ENCODE measurements at places on chromosomes 12 and 14.

- DNase-seq, result peak; percentile 86
Measured at GRCh38 chr14:55430024-55430690, 10.3 kb downstream of the TBPL2 start.

DNA sequence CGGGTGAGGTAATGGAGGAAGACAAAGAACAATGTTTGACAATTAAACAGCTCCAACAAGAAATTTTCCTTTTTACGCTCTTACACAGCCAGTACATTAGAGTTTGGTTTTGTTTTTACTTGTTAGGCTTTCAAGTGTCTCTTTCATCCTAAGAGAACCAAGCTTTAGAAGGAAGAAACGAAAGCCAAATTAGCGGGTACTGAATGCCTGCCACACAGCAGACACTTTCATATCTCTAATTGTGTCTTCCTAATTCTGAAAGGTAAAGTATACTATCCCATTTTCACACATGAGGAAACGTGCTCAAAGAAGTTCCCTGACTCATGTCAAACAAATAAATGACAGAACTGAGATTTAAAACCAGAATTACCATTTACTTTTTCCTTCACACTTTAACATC is 65.0 kb downstream of the CDK17 start:
- no peak for DNase-seq

DNA sequence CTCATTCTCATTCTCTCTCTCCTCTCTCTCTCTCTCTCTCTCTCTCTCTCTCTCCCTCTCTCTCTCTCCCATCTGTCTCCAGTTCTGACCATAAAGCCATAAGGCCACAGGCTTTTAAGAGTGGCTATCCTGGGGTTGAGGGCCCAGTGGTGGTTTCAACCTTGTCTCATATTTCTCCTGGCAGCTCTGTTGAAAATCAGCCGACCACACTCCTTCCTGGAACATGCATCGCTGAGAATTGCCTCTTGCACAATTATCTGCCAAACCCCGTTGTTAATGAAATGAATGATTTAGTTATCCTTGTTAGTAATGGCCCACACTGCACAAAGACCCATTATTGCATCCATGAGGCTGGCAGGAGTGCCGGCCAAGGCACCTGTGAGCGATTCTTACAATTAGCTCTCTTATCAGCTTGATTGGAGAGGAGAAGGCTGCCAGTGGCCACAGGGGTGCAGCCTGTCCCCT is 30.4 kb upstream of the KCNA5 start:
- DNase-seq, result no peak

DNA sequence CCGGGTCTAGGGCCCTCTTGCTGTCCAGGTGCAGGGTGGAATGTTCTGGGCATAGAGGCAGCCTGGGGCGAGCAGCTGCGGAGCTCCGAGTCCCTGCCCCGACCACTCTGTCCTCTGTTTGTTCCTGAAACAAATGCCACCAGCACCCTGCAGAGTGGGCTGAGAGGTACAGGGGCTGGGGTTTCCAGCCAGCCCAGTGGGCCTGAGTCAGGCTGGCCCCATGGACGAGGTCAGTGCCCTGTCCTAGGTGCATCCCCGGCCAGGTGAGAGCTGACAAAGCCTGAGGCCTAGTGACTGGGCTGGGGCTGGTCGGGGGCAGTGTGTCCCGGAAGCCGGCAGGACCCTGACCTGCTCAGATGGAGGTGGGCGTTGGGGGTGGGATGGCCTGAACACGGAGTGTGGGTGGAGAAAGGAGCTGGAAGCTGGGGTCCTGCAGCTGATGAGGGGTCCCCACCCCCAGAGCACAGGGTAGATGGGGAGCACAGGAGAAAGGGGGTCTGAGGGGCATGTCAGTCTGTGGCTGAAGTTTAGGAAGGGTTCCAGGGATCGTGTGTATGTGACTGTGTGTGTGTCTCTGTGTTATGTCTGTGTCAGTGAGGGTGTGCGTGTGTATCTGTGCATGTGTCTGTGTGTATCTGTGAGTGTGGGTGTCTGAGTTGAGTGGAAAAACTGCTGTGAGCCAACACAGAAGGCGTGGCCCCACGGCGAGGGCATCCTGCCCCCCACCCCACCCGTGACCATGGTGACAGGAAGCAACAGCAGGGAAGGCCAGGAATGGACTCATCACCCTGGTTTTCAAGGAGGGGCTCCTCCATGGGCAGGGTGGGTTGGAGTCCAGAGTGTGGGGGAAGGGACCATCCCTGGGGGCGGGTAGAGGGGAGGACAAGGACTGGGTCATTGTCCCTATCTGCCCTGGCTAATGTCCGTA is 2.4 kb upstream of the CRIP1 start:
- peak; percentile 88 for DNase-seq

DNA sequence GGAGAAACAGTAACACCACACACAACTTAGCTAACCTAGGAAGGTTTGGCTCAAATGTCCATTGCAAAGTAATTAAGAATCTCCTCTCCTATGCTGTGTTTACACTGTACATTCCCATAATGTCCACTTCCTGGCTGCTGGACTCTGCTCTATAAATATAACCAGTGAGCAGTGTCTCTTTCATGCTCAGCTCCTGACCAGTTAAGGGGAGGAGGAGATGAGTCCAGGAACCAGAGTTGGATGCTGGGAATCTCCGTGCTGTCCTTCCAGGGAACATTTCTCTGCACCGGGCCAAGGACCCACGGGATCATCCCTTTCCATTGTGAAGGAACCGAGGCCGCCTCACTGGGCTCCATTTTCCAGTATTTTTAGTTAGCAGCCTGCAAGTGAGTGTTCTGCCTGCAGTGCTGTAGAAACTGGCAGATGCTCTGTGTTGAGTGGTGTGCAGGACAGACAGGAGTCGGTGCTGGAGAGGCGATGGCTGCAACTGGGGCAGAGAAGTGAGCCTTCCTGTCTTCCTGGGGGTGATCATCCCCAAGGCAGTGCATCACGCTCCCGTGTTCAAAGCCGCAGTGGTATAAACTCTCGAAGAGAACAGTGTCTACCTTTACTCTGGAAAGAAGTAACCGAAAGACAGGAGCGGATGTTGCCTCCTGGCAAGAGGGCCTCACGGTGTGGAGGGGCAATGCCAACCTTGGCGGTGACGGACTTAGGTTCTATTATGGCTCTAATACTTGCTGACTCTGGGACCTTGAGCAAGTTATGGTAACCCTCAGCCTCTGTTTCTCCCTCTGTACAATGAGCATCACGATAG is 195.5 kb downstream of the CACNA1C start:
- DNase-seq, result no peak

- no peak for DNase-seq
Measured at GRCh38 chr12:130126023-130126432, 36.2 kb upstream of the FZD10 start.

DNA sequence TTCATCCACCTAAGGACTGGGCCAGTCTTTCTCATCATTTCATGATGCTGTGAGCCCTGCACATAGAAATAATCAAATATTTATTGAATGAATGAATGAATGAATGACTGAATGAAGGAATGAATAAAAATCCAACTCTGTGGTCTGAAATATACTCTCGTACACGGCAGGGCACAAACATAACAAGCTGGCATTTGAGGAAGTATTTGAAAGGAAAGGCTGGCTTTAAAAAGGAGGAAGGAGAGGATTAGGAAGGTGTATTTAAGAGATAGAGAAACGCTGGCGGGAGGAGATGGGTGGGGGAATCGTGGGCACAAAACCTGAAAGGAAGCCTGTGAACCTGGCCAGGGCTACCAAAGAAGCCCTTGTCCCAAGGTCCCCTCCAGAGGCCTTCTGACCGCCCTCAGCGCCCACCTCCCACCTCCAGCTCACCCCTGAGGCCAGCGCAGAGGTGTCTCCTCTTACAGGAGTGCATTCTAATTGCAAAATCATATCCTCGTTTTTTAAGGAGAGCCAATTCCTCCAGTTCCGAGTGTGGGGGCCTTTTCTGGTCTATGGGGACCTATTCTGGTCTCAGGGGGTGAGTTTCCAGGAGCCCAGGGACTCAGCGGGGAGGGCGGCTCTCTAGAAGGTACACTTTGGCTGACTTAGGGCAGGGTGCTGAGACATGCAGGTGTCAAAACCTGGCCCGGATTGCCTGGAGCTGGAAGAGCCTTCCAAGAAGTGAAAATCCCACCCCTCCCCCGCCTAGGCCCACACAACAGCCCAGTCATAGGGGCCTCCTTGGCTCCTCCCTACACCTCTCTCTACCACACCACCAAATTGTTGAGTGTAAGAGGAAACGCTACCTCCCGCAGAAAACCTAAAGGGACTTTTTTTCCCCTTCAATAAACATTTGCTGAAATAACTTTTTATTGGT is 8.7 kb upstream of the JDP2 start:
- peak; percentile 13 for DNase-seq

GRCh38 chr14:34592623-34593022 is 37.3 kb downstream of the SNX6 start:
- no peak for DNase-seq

- no peak for DNase-seq
Measured at GRCh38 chr12:115121053-115121452, 437.1 kb upstream of the TBX3 start.
